ENCODE measurements at places on chromosomes 12 and 14.
A peak's percentile ranks its signal among the peaks of the same experiment; 100 is the strongest.

- DNase-seq = no peak
Observed at GRCh38 chr12:7877420-7877819, 4.7 kb upstream of the SLC2A14 start.

- no peak for DNase-seq
Observed at GRCh38 chr14:55131370-55132137, 2.5 kb downstream of the LGALS3 start.

- DNase-seq = no peak
Observed at GRCh38 chr12:92639017-92639416, 63.8 kb upstream of the PLEKHG7 start.

DNA sequence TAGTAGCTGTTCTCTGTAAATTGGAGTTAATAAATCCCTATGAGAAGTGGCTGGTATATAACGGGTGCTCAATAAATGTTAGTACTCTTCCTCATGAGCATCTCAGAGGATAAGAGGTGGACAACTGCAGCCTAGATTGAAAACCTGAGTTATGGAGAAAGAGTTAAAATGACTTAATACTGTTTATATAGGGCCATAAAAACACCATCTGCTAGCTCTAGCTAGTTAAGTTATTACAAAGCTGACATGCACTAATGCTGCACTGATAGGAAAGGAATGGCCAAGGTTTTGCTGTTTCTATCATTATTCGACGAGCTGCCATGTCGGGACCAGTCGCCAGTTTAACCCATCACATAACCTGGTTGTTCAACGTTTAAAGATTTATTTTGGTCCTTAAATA lies 72.0 kb upstream of the SEL1L start:
- DNase-seq = no peak

- DNase-seq = no peak
Observed at GRCh38 chr12:124015494-124016461, 42.8 kb downstream of the ZNF664 start.

DNA sequence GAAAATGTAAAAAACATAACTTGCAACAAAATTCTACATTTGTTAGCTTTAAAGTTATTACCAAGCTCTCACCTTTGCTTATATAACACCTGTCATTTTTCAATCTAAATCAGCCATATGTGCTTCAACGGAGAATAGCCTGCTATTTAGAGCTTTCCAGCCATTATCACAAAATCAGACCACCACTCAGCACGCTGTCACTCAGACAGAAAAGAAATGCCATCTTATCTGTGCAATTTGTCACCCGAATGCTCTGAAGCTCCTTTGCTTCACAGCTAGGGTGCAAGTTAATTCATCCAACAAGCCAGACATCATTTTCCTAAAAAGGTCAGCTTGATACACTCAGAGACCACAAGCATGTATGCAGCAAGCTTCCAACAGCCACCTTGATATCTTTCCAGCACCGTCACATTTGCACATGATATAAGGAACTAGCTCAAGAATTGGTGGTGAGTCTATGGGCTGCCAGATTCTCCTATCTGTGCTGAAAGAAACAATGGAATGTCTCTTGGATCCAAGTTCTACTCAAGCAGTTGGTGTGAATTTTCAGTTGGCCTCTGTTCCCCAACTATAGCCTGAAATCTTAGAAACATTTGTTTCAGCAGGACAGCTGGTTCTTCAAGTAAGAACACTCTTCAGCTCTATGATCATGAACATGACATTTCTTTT lies 20.0 kb upstream of the IFNG-AS1 start:
- no peak for DNase-seq

DNA sequence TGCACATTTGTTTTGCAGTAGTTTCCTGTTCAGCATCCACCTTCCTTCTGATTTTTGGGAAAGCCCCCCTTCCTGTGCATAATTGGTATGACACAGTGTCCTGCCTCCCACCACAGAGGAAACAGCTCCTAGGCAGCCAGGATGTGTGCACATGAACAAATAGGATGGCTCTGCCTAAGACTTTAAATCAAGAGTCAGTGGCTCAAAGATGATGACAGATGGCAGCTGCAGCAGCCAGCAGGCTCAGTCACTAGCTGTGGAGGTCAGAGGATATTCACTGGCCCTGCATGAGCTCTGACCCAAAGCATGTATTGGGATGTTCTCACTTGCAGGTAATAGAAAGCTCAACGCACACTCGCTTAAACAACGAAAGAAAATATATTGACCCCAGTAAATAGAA lies 90.3 kb downstream of the KCNK10 start:
- no peak for DNase-seq

GRCh38 chr14:53306911-53307310 lies 153.8 kb upstream of the DDHD1 start:
- peak; percentile 12 for DNase-seq

- DNase-seq = no peak
Observed at GRCh38 chr14:39203659-39204606, 28.9 kb downstream of the PNN start.

GRCh38 chr12:25248137-25248536 lies 2.6 kb downstream of the KRAS start:
- DNase-seq = no peak

- peak; percentile 28 for DNase-seq
Observed at GRCh38 chr12:127169321-127170181, 1097.4 kb upstream of the TMEM132C start.

- DNase-seq = no peak
Observed at GRCh38 chr14:95056476-95056875, 100.9 kb downstream of the DICER1 start.

- no peak for DNase-seq
Observed at GRCh38 chr14:92500491-92500941, 13.1 kb upstream of the RIN3 start.

GRCh38 chr14:64191756-64192155 lies 102.4 kb downstream of the ESR2 start:
- peak; percentile 90 for DNase-seq

- no peak for DNase-seq
Observed at GRCh38 chr12:24752763-24753462, 196.0 kb downstream of the BCAT1 start.

GRCh38 chr12:88833641-88834116 lies 253.4 kb upstream of the KITLG start:
- peak; percentile 31 for DNase-seq

DNA sequence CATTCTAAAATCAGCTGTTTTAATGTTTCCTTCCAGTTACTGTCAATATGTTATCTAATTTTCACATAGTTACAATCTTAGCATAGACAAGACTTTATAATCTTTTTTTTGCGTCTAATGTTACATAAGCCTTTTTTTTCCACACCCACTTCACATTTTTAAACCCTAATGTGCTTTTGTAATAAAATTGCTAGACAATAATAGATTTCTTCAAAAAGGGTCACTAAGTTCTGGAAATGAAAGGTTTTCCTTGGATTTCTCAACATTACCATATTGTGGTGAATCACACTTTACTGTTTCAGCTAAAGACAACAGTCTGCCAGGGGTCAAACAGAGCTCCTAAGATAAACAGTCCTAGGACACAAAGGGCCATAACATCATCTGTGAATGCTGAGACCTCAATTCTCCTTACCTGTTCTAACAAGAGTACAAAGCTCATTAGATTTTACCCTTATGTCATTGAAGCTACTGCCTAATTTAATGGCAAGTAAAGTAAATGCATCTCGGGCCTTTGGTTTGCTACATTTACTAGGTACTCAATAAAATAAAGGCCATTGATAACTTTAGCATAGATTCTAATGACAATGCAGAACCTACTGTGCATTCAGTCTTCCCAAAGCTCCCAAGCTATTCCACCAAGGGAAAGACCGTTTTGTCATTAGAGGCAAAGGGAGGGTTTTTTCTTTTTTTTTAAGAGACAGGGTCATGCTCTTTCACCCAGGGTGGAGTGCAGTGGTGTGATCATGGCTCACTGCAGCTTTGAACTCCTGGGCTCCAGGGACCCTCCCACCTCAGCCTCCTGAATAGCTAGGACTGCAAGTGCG lies 111.2 kb upstream of the SLC38A2 start:
- DNase-seq = peak; percentile 66

GRCh38 chr14:69606258-69607184 lies 4.9 kb upstream of the SUSD6 start:
- DNase-seq = no peak

DNA sequence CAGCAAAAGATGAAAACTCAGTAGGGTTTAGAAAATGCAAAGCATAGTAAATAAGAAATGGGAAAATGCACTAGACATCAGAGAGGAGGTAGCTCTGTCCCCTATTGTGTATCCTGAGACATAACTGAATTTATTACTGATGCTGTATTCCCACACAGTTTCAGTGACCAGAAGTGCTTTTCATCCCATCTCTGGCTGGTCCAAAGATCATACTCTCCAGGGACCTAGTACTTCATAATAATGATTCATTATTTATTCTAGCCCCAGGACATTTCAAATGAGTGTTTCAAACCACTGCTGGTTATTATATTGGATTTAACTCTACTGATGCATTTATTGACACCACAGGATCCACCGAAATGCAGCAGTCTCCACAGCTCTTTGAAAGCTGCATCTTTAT lies 163.3 kb downstream of the PAWR start:
- DNase-seq = no peak

- peak; percentile 15 for DNase-seq
Observed at GRCh38 chr14:36222952-36223468, 46.5 kb upstream of the PTCSC3 start.

DNA sequence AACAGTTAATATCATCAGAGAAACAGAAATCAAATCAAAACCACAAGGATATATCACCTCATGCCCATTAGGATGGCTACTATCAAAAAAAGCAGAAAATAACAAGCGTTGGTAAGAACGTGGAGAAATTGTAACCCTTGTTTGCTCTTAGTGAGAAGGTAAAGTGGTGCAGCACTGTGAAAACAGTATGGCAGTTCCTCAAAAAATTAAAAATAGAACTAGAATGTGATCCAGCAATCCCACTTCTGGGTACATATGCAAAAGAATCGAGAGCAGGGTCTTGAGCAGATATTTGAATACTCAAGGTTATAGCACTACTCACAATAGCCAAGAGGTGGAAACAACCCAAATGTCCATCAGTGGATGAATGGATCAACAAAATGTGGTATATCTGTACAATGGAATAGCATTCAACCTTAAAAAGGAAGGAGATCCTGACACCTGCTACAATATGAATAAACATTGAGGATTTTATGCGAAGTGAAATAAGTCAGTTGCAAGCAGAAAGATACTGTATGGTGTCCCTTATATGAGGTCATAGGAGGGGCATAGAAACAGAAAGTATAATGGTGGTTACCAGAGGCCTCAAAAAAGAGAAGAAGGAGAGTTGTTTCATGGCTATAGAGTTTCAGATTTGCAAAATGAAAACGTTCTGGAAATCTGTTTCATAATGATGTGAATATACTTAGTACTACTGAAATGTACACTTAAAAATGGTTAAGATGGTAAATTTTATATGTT lies 131.0 kb upstream of the EEA1 start:
- no peak for DNase-seq

- no peak for DNase-seq
Observed at GRCh38 chr12:75533239-75533638, 21.8 kb upstream of the KRR1 start.

GRCh38 chr12:58046271-58046670 lies 104.9 kb downstream of the ATP23 start:
- no peak for DNase-seq

DNA sequence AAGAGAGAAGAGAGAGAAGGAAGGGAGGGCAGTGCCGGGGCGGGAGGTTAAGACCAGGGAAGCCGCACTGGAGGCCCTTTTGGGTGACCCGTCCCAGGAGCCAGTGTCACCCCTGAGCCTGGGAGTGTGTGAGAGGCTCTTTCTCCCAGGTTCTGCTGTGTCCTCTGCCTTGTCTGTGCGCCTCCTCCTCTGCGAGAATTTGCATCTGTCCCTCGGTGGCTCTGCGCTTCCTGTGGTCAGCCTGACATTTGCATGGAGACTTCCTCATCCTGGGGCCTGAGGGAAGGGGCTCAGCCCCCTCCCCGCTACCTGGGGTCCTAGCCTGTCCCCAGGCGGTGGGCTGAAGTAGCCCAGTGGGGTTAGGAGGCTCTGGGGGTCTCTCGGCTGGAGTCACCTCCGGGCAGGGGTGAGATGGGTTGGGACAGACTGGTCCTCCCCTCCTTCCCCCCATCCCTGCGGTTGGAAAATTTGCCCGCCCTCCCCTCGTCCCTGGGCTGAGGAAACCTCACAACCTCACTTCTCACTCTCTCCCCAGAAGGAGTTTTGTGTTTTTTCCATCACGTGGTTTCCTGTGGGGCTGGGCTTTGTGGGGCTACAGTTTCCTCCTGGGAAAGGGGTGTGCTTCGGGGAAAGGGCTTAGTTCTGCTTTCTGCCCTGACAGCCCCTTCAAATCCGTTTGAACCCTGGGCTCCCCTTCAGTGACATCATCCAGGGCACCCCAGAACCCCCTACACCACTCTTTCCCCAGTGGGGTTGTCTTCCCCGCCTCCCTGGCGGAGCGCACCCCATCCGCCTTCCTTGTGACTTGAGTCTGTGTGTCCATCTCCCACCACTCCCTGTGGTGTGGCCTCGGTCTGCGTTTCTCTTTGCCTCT lies 2.5 kb downstream of the PTPN6 start:
- DNase-seq = peak; percentile 54

- no peak for DNase-seq
Observed at GRCh38 chr12:122835750-122836026, 431 bp downstream of the HIP1R start.

DNA sequence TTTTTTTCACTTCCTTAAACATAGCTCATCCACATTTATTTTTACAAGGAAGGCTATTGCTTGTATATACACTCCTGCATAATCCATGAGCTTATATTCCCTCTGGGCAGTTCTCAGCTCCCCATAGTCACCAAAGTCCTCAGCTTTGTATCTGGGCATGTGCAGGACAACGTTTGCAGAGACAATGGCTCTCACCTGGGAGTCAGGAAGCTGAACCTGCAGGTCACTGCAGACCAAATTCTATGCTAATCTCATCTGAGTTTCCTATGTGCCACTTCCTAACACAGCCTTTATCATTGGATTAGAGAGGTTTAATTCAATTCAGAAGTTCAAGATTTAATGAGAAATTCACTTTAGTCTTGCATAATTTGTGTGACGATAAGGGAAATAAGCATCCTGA lies 131.5 kb downstream of the KCNK10 start:
- DNase-seq = no peak

DNA sequence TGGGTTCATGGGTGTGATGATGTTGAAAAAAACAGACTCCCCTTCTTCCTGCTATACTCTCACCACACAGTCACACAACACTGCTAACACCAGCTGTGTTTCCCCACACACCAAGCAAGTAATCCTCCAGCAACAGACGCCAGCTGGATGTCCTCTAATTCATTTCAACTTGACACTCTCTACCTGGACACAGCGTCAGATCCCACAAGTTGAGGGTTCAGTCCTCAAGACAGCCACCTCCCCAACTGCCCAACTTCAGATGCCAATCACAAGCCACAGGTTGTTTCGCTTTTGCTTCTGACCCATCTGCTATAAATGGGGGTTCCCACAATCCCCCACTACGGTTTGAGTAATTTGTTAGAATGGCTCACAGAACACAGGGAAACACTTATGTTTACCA lies 49.3 kb downstream of the TMEM30B start:
- DNase-seq = no peak

GRCh38 chr14:72443256-72443655 lies 450.6 kb downstream of the DPF3 start:
- no peak for DNase-seq

DNA sequence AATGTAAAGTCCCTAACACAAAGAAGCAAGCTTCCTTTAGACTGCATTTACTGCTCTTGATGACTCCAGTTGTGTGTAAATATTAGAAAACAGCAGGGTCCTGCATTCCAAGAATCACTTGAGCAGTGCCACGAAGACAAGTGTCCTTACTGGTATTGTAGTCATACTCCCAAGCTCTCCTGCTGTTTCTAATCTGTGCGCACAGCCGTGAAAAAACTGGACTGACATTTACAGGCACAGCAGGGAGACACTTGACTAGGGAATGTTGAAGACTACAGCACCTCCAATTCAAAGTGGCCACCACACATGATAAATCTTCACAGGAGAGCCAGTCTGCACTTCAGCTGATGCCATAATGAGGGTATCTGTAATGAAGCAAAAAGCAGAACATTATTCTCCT lies 91.4 kb downstream of the VRK1 start:
- DNase-seq = no peak

Data from mesenchymal stem cell (in vitro differentiated cells and primary cell).